ENCODE measurements at places on chromosomes 12 and 14. TPM values are rescaled to one million over a fixed set of nuclear protein-coding genes. Genes with fewer than 3 reads are reported as not detected.

Gene PIK3C2G
- 0.16 TPM for total RNA-seq

Gene TRHDE
- 1.2 TPM for total RNA-seq

Gene TEX52
- total RNA-seq, result 0.41 TPM

Gene KRT74
- total RNA-seq, result not detected

Gene SERPINA1
- total RNA-seq, result not detected

Gene FOXN4
- 0.55 TPM for total RNA-seq

Gene KCNH3
- total RNA-seq, result 1.5 TPM

Gene DEPDC4
- 5.1 TPM for total RNA-seq

Gene PROX2
- not detected for total RNA-seq

- H3K4me1 ChIP-seq, result peaks cover 5% of the 10 kb centered on the region
- no peaks in the 10 kb centered on the region for H3K27me3 ChIP-seq
- H3K27ac ChIP-seq, result no peak overlapping the region
- DNase-seq, result peak; percentile 94
- no peak overlapping the region for H3K4me3 ChIP-seq
Observed at GRCh38 chr12:47767216-47767724, 5.8 kb upstream of the SLC48A1 start.

GRCh38 chr14:102586420-102587104 is 5.9 kb upstream of the RCOR1 start:
- no peaks in the 10 kb centered on the region for H3K36me3 ChIP-seq
- H3K4me1 ChIP-seq, result peaks cover 14% of the 10 kb centered on the region
- no peak overlapping the region for H3K4me3 ChIP-seq
- no peak for DNase-seq

- no peak overlapping the region for H3K4me3 ChIP-seq
- no peak overlapping the region for H3K27ac ChIP-seq
- H3K4me1 ChIP-seq, result no peaks in the 10 kb centered on the region
- peaks cover 62% of the 10 kb centered on the region for H3K27me3 ChIP-seq
Observed at GRCh38 chr14:104462651-104463630, 116.6 kb upstream of the C14orf180 start.

GRCh38 chr14:61472011-61472672 is 150.8 kb downstream of the PRKCH start:
- no peaks in the 10 kb centered on the region for H3K27me3 ChIP-seq
- H3K36me3 ChIP-seq, result no peaks in the 10 kb centered on the region
- no peak overlapping the region for H3K27ac ChIP-seq
- no peak overlapping the region for H3K4me3 ChIP-seq
- H3K4me1 ChIP-seq, result no peaks in the 10 kb centered on the region

GRCh38 chr14:104399432-104400155 is 180.0 kb upstream of the C14orf180 start:
- H3K27ac ChIP-seq, result peak overlapping the region; percentile 31
- no peaks in the 10 kb centered on the region for H3K4me1 ChIP-seq
- DNase-seq, result peak; percentile 58
- no peak overlapping the region for H3K4me3 ChIP-seq
- no peaks in the 10 kb centered on the region for H3K27me3 ChIP-seq

DNA sequence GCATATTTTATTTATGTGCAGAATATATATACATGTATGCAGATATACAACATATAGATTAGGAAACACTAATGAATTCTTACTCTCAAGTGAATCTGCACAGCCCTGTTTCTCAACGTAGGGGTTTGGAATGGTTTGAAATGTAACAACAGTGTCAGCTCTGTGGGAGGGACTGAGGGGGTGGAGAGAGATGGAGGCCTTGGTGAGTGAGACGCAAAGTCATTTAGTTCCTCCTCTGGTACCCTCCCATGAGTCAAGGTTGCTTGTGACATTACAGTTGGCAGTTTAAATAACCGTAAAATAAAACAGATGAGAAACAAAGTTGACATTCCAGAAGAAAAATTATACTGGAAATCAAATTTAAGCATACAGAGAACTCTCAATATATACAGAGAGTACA is 313.0 kb upstream of the PRKD1 start:
- no peaks in the 10 kb centered on the region for H3K4me1 ChIP-seq
- no peaks in the 10 kb centered on the region for H3K27me3 ChIP-seq
- H3K27ac ChIP-seq, result no peak overlapping the region
- no peaks in the 10 kb centered on the region for H3K36me3 ChIP-seq
- no peak for DNase-seq
- no peak overlapping the region for H3K4me3 ChIP-seq

DNA sequence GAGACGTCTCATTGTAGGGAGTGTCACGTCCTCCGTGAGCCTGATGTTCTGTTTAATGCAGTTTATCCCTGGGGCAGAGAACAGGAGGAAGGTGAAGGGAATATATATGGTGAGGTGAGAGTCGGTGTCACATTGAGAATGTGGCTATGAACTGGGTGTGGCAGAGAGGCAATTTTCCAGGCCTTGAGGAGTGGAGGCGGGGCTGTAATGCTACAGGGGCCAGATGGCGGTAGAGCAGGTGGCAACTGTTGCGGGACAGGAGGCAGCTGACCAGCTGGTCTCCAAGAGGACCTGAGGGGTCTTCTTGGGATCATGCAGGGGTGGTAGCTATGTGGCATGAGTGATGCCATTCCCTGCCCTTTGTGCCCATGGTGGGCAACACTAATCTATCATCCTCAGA is 59.6 kb downstream of the CACNA1C start:
- no peak for DNase-seq
- no peaks in the 10 kb centered on the region for H3K36me3 ChIP-seq
- H3K4me3 ChIP-seq, result no peak overlapping the region
- no peak overlapping the region for H3K27ac ChIP-seq

GRCh38 chr14:32980178-32980901 is 41.7 kb downstream of the NPAS3 start:
- no peaks in the 10 kb centered on the region for H3K27me3 ChIP-seq
- H3K27ac ChIP-seq, result no peak overlapping the region
- no peak overlapping the region for H3K4me3 ChIP-seq
- H3K4me1 ChIP-seq, result peaks cover 2% of the 10 kb centered on the region

- DNase-seq, result no peak
- no peaks in the 10 kb centered on the region for H3K36me3 ChIP-seq
- H3K4me1 ChIP-seq, result peaks cover 4% of the 10 kb centered on the region
- no peak overlapping the region for H3K27ac ChIP-seq
Observed at GRCh38 chr14:23137192-23137812, 18.2 kb upstream of the CEBPE start.

DNA sequence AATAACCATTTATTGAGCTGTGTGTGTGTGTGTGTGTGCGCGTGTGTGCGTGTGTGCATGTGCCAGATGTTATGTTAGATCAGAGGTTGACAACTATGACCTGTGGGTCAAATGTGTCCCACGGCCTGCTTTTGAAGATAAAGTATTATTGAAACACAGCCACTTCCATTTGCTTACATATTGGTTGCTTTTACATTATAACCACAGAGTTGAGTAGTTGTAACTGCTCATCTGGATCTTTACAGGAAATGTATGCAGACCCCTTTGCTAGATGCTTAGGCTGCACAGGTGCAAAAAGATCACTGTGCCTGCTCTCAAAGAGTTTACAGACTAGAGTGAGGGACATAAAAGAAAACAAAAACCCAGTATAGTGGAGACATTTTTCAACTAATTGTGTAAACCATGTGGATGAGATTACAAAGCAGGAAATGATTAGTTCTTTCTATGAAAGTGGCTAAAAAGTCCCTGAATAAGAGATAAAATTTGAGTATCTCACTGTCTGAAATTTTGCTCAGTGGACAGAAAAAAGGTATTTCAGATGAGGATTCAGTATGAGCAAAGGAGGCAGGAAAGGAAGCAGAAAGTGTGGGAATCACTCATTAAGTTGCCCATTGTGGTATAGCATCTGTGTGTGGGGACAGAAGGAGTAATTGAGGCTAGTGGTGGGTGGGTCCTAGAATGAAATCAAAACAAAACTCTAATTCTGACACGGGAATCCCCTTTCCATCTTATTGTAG is 188.4 kb downstream of the PAH start:
- H3K27me3 ChIP-seq, result no peaks in the 10 kb centered on the region
- no peaks in the 10 kb centered on the region for H3K4me1 ChIP-seq
- no peak overlapping the region for H3K27ac ChIP-seq
- no peak for DNase-seq

DNA sequence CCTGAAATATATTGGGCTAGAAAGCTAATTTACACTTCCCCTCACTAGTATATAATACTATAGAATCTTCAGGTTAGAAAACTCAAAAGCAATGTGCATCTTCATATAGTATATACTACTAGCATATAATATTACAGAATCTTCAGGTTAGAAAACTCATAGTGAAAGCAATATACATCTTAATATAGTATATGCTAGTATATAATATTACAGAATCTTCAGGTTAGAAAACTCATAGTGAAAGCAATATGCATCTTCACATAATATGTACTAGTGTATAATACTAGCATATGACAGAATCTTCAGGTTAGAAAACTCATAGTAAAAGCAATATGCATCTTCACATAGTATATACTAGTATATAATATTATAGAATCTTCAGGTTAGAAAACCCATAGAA is 329.6 kb downstream of the ZFP36L1 start:
- DNase-seq, result no peak
- H3K4me3 ChIP-seq, result no peak overlapping the region
- no peak overlapping the region for H3K27ac ChIP-seq
- no peaks in the 10 kb centered on the region for H3K36me3 ChIP-seq

GRCh38 chr14:89849931-89850330 is 104.6 kb downstream of the EFCAB11 start:
- DNase-seq, result no peak
- H3K27me3 ChIP-seq, result no peaks in the 10 kb centered on the region
- H3K27ac ChIP-seq, result no peak overlapping the region

DNA sequence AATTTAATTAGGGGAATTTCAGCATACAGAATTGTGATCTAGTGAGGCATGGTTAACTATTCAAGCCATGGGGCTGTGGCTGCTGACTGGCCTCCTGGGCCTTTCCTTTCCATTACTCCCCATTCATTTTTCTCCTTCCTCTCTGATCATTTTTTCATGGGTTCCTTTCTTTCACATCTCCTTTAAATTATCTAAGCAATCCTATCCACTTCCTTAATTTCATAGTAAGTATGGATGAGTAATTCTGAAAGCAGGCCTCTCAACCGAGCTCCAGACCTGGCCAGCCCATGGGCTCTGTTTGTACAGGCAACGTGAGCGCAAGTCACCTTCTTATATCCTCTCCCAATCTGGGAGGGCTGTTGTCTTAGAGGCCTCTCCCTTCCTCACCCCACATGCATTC is 13.4 kb downstream of the CKAP4 start:
- H3K27me3 ChIP-seq, result no peaks in the 10 kb centered on the region
- peaks cover 15% of the 10 kb centered on the region for H3K36me3 ChIP-seq
- DNase-seq, result no peak
- H3K4me1 ChIP-seq, result no peaks in the 10 kb centered on the region
- no peak overlapping the region for H3K4me3 ChIP-seq
- no peak overlapping the region for H3K27ac ChIP-seq

DNA sequence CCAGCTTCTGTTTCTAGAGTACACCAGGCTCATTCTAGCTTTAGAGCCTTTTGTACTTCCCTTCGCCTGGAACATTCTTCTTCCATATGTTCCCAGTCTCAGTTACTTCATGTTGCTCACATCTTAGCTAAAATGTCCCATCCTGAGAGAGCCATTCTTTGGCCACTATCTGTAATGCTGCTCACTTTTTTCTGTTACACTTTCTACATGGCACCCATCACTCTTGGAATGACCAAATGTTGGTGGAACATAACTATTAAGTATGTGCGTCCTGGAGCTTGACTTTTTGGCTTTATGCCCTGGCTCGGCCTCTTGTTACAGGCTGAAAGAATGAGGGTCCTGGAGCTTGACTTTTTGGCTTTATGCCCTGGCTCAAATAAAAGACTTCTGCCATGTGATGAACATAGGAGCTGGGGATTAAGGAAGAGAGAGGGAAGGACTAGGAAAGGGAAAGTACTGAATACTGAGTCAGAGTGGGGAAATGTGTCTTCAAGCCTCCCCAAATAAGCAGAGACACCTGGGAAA is 442.9 kb upstream of the ATP2B1 start:
- H3K4me3 ChIP-seq, result no peak overlapping the region
- H3K36me3 ChIP-seq, result no peaks in the 10 kb centered on the region
- H3K27me3 ChIP-seq, result no peaks in the 10 kb centered on the region
- peaks cover 3% of the 10 kb centered on the region for H3K4me1 ChIP-seq
- DNase-seq, result no peak

- DNase-seq, result no peak
- H3K36me3 ChIP-seq, result no peaks in the 10 kb centered on the region
- H3K27ac ChIP-seq, result no peak overlapping the region
Observed at GRCh38 chr12:82963956-82964355, 277.2 kb downstream of the TMTC2 start.

DNA sequence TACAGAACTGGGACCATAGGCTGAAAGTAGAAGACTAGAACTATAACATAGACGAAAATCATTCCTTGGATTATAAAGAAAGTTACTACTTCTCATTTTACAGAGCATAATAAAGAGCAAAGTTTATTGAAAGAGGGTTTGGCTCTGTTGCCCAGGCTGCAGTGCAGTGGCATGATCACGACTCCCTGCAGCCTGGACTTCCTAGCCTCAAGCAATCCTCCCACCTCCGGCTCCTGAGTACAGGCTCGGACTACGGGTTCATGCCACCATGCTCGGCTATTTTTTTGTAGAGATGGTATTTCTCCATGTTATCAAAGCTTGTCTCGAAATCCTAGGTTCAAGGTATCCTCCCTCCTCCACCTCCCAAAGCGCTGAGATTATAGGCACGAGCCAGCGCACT is 190.1 kb upstream of the FOXG1 start:
- no peaks in the 10 kb centered on the region for H3K27me3 ChIP-seq
- no peaks in the 10 kb centered on the region for H3K4me1 ChIP-seq
- DNase-seq, result no peak
- H3K4me3 ChIP-seq, result no peak overlapping the region
- no peak overlapping the region for H3K27ac ChIP-seq

GRCh38 chr12:84785951-84786350 is 126.6 kb downstream of the SLC6A15 start:
- no peak for DNase-seq
- no peaks in the 10 kb centered on the region for H3K4me1 ChIP-seq
- no peaks in the 10 kb centered on the region for H3K36me3 ChIP-seq
- H3K4me3 ChIP-seq, result no peak overlapping the region

- peaks cover 30% of the 10 kb centered on the region for H3K36me3 ChIP-seq
- H3K27me3 ChIP-seq, result no peaks in the 10 kb centered on the region
- peak; percentile 77 for DNase-seq
- H3K4me1 ChIP-seq, result no peaks in the 10 kb centered on the region
Observed at GRCh38 chr14:95431199-95432143, 85.0 kb downstream of the SYNE3 start.

GRCh38 chr12:124428792-124429281 is 133.9 kb downstream of the RFLNA start:
- H3K27me3 ChIP-seq, result no peaks in the 10 kb centered on the region
- H3K4me3 ChIP-seq, result no peak overlapping the region
- peak overlapping the region; percentile 72 for H3K27ac ChIP-seq
- H3K4me1 ChIP-seq, result peaks cover under 1% of the 10 kb centered on the region
- H3K36me3 ChIP-seq, result peaks cover 38% of the 10 kb centered on the region

DNA sequence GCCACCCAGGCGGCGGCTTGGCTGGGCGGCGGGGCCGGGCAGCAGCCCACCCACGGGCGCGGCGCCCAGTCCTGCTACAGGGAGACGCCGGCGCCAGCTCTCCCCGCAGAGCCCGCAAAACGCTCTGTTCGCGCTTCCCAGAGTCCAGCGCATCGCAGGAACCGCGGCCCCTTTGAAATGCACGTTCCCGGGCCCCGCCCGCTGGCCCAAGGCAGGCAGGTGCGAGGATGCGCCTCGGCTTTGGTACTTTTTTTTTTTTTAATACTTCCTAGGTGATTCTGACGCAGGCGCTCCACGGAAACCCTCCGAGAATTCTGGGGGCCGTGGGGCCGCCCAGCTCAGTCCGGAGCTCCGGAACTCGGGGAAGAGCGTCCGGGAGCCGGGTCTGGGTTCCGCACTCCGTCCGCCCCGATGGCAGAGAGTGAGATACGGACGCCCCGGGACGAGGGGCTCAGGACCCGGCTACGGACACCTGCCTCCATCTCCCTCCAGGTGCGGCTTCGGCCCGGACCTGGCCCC is 483 bp downstream of the POC1B start:
- H3K27me3 ChIP-seq, result no peaks in the 10 kb centered on the region
- H3K27ac ChIP-seq, result peak overlapping the region; percentile 45
- H3K36me3 ChIP-seq, result peaks cover 12% of the 10 kb centered on the region
- H3K4me3 ChIP-seq, result peak overlapping the region; percentile 83
